PC-3 (cell line): ENCODE measurements at places on chromosomes 2 and 18. TPM values are rescaled to one million over a fixed set of nuclear protein-coding genes. Genes with fewer than 3 reads are reported as not detected.

- no peak overlapping the region for H3K27ac ChIP-seq
- no peak for DNase-seq
- no peak overlapping the region for H3K4me3 ChIP-seq
- H3K36me3 ChIP-seq: no peaks in the 10 kb centered on the region
- no peaks in the 10 kb centered on the region for H3K4me1 ChIP-seq
Measured at GRCh38 chr2:237324837-237325236, 89.1 kb downstream of the COL6A3 start.

- peaks cover 8% of the 10 kb centered on the region; the same call in 1 of the 2 replicates for H3K4me1 ChIP-seq
- no peak for DNase-seq
- H3K27me3 ChIP-seq: no peaks in the 10 kb centered on the region
- H3K36me3 ChIP-seq: no peaks in the 10 kb centered on the region
Measured at GRCh38 chr2:199999166-199999565, 43.8 kb downstream of the MAIP1 start.

DNA sequence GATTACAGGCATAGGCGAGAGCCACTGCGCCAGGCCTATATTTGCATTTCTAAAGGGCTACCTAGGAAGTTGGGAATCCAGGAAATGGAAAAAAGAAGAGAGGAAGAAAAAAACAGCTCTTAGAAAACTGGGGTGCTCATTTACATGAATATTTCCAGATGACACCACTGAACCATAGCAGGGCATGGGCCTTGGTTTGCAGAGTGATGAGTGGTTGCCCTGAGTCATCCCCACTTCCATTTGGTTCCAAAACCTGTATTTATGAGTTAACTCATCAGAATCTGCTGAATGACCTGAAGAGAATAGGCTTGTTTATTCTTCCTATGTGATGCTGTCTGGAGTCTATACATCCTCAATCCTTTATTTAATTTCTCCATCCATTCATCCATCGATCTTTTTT lies 36.2 kb downstream of the EHD3 start:
- peak; percentile 80 for DNase-seq
- peaks cover 18% of the 10 kb centered on the region for H3K4me1 ChIP-seq
- H3K27me3 ChIP-seq: no peaks in the 10 kb centered on the region

DNA sequence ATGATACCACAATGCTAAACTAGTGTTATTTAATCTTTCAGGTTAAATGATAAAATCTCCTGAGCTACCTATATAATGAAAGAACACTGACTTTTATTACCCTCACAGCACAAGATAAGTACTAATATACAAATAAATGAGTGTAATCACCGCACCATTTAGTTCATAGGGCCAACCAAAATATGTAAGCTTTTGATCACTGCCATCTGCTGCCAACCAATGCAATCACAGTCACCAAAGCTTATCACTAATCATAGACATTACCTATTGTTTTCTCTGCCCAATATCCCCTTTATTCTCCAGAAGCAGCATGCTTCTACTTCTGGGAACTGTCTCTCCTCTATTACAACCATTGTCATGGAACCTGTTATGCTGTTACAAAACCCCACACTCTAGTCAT lies 151.6 kb upstream of the LRATD1 start:
- H3K36me3 ChIP-seq: no peaks in the 10 kb centered on the region
- no peak overlapping the region for H3K27ac ChIP-seq
- H3K4me3 ChIP-seq: no peak overlapping the region

Gene CDCA7
- 29.3 and 36.4 TPM in 2 replicates for total RNA-seq

DNA sequence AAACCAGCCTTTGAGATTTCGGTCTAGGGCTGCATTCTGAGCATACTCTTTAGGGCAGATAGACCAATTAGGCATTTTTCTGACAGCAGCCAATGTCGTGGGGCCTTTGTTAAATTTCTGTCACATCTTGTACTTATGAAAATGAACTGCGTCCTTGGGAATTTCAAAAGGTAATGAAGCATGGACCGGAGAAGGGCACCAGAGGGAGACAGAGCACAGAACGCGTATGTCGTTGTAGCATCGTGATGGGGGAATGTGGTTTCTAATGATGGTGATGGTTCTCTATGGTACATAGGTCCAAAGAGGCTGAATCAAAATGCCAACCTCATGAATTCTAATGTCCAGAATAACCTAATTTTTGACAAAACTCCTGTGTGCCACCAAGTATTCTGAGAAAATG lies 483.9 kb upstream of the CRIM1 start:
- H3K27me3 ChIP-seq: no peaks in the 10 kb centered on the region
- DNase-seq: peak; percentile 61
- no peaks in the 10 kb centered on the region for H3K4me1 ChIP-seq
- H3K36me3 ChIP-seq: no peaks in the 10 kb centered on the region

DNA sequence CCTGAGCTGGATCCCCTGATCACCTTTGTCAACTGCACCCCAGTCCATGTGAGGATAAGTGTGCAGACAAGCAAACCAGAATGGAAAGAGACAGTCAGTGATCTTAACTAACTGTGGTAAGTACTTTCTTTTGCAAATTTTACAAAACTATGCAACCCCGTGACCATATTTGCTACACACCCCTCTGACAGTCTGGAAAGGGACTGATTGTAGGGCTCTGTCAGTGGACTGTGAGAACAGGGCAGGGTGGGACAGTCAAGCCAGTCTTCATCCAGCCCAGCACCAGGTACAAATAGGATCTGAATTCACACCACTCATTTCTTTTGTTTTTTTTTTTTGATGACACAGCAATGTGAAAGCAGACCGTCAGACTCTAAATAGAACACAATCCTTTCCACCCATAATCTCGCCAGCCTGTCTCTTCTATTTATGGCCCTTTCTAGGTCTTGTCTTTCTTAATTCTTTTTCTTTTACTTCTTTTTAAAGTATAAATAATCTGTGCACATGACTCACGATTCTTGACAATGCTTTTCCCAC lies 165.6 kb downstream of the ARL6IP6 start:
- no peaks in the 10 kb centered on the region for H3K36me3 ChIP-seq
- no peaks in the 10 kb centered on the region for H3K4me1 ChIP-seq
- H3K27ac ChIP-seq: no peak overlapping the region

Gene C2orf66
- 0.51 TPM in 1 of 2 replicates, not detected in the other for total RNA-seq

GRCh38 chr2:186477790-186478189 lies 8.3 kb upstream of the ZC3H15 start:
- H3K27ac ChIP-seq: no peak overlapping the region
- no peaks in the 10 kb centered on the region for H3K36me3 ChIP-seq
- H3K27me3 ChIP-seq: no peaks in the 10 kb centered on the region
- no peaks in the 10 kb centered on the region for H3K4me1 ChIP-seq

Gene INHBB
- total RNA-seq: 223 and 269 TPM in 2 replicates

GRCh38 chr2:219459460-219460311 lies 25.0 kb downstream of the SPEG start:
- no peak overlapping the region for H3K27ac ChIP-seq
- DNase-seq: peak; percentile 51
- H3K36me3 ChIP-seq: peaks cover 3% of the 10 kb centered on the region; the same call in 1 of the 2 replicates
- no peak overlapping the region for H3K4me3 ChIP-seq
- peaks cover 17% of the 10 kb centered on the region for H3K4me1 ChIP-seq
- no peaks in the 10 kb centered on the region for H3K27me3 ChIP-seq

Gene TWIST2
- 4.4 and 5.8 TPM in 2 replicates for total RNA-seq

DNA sequence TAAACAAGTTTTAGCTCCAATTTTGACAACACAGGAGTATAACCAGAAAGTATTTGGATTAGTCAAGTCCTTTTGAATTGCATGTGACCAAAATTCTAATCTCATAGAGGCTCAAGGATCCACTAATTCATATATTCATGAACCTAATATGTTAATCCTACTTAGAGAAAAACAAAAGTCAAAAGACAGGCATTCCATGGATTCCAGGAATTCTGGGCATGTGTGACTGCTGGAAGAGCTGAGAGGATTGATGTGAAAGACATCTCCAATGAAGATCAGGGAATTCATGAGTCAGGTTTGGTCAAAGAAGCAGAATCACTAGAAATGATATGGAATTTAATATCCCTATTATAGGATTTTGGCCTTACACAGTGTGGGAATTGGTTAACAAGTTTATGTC lies 1494.6 kb upstream of the DDX18 start:
- H3K36me3 ChIP-seq: no peaks in the 10 kb centered on the region
- no peak overlapping the region for H3K27ac ChIP-seq
- H3K27me3 ChIP-seq: no peaks in the 10 kb centered on the region

Gene FZD7
- 4.8 and 5.5 TPM in 2 replicates for total RNA-seq

- DNase-seq: no peak
- H3K36me3 ChIP-seq: no peaks in the 10 kb centered on the region
- H3K27me3 ChIP-seq: no peaks in the 10 kb centered on the region
- peaks cover 6% of the 10 kb centered on the region; the same call in 1 of the 2 replicates for H3K4me1 ChIP-seq
Measured at GRCh38 chr2:128090575-128090944, 440 bp upstream of the UGGT1 start.

Gene PDE1A
- not detected in 2 replicates for total RNA-seq

DNA sequence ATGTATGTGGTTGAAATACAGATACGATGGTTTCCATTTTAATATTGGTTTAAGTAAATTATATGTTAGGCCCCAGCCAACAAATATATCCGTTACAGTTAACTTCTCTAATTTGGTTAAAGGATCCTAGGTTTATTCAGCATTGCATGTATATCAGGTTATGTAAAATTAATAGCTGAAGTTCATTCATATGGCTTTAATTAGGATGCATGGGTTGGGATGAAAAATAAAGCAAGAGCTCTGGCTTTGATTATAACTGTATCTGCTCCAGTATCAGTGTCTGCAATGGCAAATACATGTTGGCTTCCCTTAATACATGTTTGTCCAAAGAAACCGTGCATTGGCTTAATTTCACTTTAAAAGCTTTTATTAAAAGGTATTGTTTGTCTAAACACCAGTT lies 435.7 kb upstream of the SETBP1 start:
- H3K27ac ChIP-seq: no peak overlapping the region
- DNase-seq: no peak
- H3K27me3 ChIP-seq: no peaks in the 10 kb centered on the region
- no peaks in the 10 kb centered on the region for H3K36me3 ChIP-seq
- no peaks in the 10 kb centered on the region for H3K4me1 ChIP-seq
- no peak overlapping the region for H3K4me3 ChIP-seq

GRCh38 chr18:47284721-47285395 lies 33.4 kb upstream of the SKOR2 start:
- H3K4me3 ChIP-seq: no peak overlapping the region
- H3K27me3 ChIP-seq: no peaks in the 10 kb centered on the region
- no peak overlapping the region for H3K27ac ChIP-seq
- DNase-seq: no peak
- no peaks in the 10 kb centered on the region for H3K4me1 ChIP-seq
- H3K36me3 ChIP-seq: no peaks in the 10 kb centered on the region

- no peaks in the 10 kb centered on the region for H3K27me3 ChIP-seq
- no peak overlapping the region for H3K27ac ChIP-seq
- no peaks in the 10 kb centered on the region for H3K4me1 ChIP-seq
- DNase-seq: no peak
- H3K36me3 ChIP-seq: no peaks in the 10 kb centered on the region
- H3K4me3 ChIP-seq: no peak overlapping the region
Measured at GRCh38 chr2:129139380-129139779, 820.7 kb upstream of the HS6ST1 start.

GRCh38 chr18:56836173-56836572 lies 185.0 kb downstream of the WDR7 start:
- no peaks in the 10 kb centered on the region for H3K4me1 ChIP-seq
- no peak overlapping the region for H3K27ac ChIP-seq
- H3K27me3 ChIP-seq: no peaks in the 10 kb centered on the region
- no peaks in the 10 kb centered on the region for H3K36me3 ChIP-seq
- no peak for DNase-seq

Gene EML6
- 5.3 and 15.7 TPM in 2 replicates for total RNA-seq

DNA sequence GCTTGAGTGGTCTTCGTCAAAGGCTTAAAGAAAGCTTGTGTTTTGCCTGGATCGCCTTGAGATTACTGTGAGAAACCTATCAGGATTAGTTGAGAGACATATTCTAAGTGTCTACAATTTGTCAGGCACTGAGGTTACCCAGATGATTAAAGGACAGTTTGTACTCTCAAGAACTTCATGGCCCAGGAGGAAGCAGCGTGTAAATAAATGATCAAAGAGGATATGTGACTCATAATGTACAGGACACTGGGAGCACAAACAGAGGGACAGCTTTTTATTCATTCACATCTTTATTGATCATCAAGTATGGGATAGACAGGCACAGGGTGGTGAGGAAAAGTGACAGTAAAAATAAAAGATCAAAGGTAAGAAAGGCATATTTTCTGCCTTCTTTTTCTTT lies 152.6 kb upstream of the FSHR start:
- H3K4me1 ChIP-seq: no peaks in the 10 kb centered on the region
- DNase-seq: no peak
- H3K27me3 ChIP-seq: no peaks in the 10 kb centered on the region
- no peak overlapping the region for H3K27ac ChIP-seq
- H3K4me3 ChIP-seq: no peak overlapping the region

- no peak overlapping the region for H3K27ac ChIP-seq
- H3K36me3 ChIP-seq: no peaks in the 10 kb centered on the region
- H3K4me1 ChIP-seq: peaks cover 28% of the 10 kb centered on the region
- DNase-seq: peak; percentile 71
- H3K4me3 ChIP-seq: peak overlapping the region; percentile 63
Measured at GRCh38 chr2:20106746-20107145, 55.3 kb upstream of the LAPTM4A start.

GRCh38 chr2:72994991-72995380 lies 76.5 kb downstream of the SFXN5 start:
- no peak for DNase-seq
- H3K27ac ChIP-seq: no peak overlapping the region
- peaks cover 5% of the 10 kb centered on the region for H3K4me1 ChIP-seq
- H3K27me3 ChIP-seq: no peaks in the 10 kb centered on the region
- no peaks in the 10 kb centered on the region for H3K36me3 ChIP-seq

DNA sequence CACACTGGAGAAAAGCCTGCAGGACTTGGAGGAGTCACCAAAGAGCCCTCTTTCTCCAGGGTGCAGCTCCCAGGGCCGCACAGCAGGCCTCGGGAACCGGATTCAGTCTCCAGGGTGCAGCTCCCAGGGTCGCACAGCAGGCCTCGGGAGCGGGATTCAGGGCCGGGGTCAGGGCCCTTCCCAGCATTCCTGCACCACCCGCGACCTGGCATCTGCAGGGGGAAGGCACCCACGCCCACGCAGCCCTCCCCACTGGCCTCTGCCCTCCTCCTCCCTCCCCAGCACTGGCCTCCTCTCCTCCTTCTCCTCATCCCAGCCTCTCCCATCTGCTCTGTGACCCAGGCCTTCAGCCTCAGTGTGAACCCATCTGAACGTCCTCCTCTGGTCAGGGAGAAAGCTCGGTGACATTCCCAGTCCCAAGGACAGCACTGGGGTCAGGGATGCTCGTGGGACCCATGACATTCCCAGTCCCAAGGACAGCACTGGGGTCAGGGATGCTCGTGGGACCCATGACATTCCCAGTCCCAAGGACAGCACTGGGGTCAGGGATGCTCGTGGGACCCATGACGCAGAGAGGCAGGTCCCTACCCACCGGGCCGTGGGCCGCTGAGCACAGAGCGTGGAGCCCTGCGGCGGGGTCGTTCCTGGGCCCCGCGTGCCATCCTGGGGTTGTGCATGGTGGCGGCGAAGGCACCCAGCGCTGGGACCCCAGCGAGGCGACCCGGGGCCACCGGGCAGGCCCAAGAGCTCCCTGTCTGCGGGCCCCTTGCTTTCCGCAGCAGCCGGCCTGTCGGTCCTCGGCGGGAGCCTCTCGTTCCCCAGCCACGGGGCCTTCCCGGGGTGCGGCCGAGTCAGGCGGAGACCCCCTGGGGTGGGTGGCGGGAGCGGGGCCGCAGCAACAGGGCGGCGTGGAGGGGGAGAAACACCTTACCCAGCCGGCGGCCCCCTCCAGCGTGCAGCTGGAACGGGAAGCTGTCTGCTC lies 550.2 kb upstream of the SALL3 start:
- DNase-seq: no peak
- no peaks in the 10 kb centered on the region for H3K36me3 ChIP-seq
- no peak overlapping the region for H3K4me3 ChIP-seq
- H3K4me1 ChIP-seq: no peaks in the 10 kb centered on the region

Gene POTEC
- 0.04 TPM in 1 of 2 replicates, not detected in the other for total RNA-seq

Gene TUBA3D
- not detected in 2 replicates for total RNA-seq

Gene CYP1B1
- total RNA-seq: 37.2 and 50.0 TPM in 2 replicates
